ENCODE measurements at places on chromosomes 5 and 9. TPM values are rescaled to one million over a fixed set of nuclear protein-coding genes. Genes with fewer than 3 reads are reported as not detected.

The GHR gene
- not detected for total RNA-seq

The LCN1 gene
- total RNA-seq: not detected

The IDNK gene
- 9.1 TPM for total RNA-seq

GRCh38 chr5:97000391-97000790, 64.5 kb downstream of the LNPEP start:
- DNase-seq: no peak

DNA sequence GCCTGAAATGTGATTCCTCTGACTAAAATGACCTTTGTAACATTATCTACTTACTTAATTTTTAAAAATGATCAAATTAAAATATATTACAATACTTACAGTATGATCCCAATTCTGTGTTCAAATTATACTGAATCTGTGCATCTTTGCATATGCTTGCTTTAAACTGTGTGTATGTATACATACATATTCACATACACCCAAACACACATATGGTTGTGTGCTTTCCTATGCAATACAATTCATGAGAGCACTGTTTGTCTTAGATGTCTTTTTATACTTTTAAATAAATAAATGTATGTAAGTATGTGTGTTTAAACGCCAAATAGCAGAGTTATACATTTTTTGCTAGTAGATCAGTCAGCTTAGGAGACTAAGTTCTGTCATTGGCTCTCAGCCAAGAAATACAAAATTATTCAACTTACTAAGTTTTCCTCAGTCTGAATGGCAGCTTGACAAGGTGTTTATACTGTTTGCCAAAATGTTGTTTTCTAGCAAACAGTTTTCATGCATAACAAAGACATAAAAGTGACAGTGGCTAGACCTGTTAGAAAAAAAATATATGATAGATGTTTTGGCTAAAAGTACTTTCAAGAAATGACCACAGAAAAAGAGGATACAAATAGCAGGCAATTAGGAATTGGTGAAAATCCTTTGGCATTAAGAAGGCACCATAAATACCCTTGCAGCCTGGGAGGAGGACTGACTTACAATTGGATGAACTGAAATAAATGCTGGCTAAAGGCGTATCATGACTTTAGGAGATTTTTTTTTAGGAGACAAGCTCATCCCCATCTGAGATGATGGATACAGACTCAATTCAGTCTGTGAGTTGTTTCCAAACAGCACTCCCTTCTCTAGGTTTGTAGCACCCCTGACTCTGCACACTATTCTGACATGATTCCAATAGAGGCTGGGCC, 7.9 kb downstream of the TICAM2 start:
- DNase-seq: no peak

DNA sequence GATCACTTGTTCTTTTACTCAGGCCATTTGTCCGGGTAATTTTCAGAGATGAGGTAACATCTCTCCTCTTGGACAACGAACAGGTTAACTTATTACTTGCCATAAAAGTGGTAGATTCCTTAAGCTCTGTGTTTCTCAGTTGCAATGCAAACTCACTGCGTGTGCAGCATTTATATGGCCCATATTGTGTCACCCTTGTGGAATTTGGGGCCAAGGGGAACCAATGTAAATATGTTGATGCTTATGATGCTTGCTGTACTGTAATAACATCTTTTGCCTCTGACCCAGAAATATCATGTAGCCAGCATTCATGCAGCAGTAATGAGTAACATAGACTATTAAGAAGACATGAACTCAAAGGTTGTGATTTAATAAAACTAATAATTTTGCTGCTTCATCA, 175.8 kb downstream of the ADAMTS6 start:
- no peak for DNase-seq

DNA sequence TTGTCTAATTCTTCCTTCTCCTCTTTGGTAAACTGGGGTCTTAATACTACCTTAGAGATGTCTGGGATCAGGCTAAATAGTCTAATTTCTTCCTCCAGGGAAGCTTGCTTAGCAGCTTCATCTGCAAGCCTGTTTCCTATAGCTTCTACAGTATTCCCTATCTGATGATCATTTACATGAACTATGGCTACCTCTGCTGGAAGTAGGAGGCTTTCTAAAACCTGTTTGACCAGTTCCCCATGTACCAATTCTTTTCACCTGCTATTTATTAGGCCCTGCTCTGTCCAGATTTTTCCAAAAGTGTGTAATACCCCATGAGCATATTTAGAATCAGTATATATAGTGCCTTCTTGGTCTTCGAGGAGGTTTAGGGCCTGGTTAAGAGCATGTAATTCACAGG, 619.8 kb downstream of the HINT1 start:
- DNase-seq: no peak

DNA sequence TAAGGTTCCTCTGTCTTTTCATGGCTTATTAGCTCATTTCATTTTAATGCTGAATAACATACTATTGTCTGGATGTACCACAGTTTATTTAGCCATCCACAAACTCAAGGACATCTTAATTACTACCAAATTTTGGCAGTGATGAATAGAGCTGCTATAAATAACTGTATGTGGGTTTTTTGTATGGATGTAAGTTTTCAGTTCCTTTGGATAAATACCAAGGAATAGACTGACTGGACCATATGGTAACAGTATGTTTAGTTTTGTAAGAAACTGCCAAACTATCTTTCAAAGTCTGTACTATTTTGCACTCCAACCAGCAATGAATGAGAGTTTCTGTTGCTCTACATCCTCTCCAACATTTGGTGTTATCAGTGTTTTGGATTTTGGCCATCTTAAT, 38.7 kb downstream of the SCAMP1 start:
- no peak for DNase-seq

- DNase-seq: no peak
Observed at GRCh38 chr9:5470816-5471215, 20.5 kb downstream of the CD274 start.

DNA sequence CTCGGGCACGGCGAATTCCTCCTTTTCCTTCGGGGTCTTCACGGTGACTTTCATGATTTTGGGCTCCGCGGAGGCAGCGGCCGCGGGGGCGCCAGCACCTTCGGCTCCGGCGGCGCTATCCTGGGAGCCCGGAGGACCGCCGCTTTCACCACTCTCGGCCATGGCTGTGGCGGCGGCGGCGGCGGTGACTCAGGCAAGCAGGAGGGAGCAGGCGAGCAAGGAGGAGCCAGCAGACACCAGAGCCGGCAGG, 315 bp downstream of the UBQLN1 start:
- no peak for DNase-seq

- no peak for DNase-seq
Observed at GRCh38 chr5:61139094-61139873, 23.0 kb downstream of the SMIM15 start.

DNA sequence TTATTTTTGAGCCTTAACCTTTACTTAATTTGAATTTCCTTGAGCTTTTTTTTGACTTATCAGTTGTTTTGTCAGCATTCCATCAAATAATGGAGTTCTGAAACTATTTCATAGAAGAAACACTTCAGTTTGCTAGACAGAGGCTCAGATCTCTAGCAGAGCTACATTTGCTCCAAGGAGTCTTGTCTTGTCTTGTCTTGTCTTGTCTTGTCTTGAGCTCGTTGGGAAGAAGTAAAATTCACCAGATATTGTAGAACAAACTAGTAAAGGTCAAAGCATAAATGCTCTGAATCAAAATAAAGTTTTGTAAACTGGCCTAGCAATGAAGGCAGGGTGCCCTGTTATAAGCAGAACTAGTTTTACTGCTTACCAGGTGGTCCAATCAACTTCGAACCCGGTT, 33.5 kb downstream of the RAB24 start:
- no peak for DNase-seq

Data from CD4-positive, CD25-positive, alpha-beta regulatory T cell (primary cell).